Stimulated activated CD8-positive, alpha-beta memory T cell treated with anti-CD3 and anti-CD28 coated beads, Interleukin-15, amount 100 ng/mL, for 48 hours (primary cell): ENCODE measurements at places on chromosomes 3 and 15.

- DNase-seq: no peak
Observed at GRCh38 chr3:194337965-194338753, 13.0 kb downstream of the CPN2 start.

GRCh38 chr15:38843051-38843501, 278.5 kb upstream of the RASGRP1 start:
- DNase-seq: no peak

DNA sequence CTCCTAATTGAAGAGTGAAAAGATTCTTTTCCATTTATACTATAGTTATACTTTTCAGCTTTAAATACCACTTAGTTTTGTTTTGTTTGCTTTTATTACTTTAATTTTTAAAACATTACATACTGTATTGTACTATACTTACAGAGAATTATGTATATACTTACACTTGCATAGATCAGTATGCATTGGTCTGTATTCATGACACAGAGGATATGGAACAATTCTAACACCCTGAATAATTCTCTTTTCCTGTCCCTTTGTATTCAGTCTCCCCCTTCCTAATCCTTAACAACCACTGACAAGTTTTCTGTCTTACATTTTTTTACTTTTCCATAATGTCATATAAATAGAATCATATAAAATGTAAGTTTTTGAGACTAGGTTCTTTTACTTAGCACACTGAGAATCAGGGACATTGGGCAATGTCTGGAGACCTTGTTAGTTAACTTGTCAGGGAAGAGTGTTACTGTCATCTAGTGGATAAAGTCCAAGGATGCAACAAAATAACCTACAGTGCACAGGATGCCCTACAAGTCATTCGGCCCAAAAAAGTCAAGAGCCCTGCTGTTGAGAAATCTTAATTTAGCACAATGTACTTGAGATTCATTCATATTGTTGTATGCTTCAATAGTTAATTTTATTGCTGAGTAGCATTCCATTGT, 95.7 kb upstream of the MCTP2 start:
- no peak for DNase-seq

DNA sequence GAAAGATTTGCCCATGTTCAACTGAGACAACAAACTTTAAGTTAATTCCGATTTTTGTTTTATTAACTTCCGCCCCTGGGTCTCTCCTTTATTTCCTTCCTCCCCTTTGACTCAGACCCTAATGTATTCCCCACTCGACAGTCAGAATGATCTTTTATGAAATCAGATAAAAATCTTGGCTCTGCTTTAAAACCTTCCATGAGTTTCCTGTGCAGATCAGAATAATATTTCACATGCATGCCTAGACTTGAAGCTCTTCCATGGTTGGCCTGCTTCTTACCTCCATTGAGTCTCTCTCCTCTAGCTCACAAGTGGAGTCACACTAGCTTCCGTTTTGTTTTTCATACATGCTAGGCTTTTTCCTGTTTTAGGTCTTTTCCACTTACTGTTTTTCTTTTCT, 116.8 kb upstream of the SPATA16 start:
- no peak for DNase-seq

- no peak for DNase-seq
Observed at GRCh38 chr3:62236016-62236415, 137.3 kb downstream of the FEZF2 start.
